ENCODE measurements at places on chromosomes 4 and X.

DNA sequence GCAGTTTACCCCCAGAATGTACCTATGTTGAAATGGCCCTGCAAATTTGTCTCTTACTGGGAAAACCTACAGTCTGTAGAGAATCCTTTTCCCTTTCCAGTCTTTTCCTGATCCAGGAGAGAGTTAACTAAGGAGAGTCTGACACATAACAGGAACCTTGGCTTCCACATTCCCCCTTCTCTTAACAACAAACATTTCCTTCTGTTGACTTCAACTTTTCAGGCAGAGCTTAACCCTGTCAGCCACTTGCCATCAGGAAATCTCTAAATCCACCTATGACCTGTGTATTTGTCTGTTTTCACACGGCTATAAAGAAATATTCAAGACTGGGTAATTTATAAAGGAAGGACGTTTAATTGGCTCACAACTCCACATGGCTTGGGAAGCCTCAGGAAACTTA is 45.6 kb upstream of the GPR78 start:
- DNase-seq: no peak

- DNase-seq: peak; percentile 28
These were observed 2.4 kb downstream of the CXCR3 start for GRCh38 chrX:71615954-71616353.

DNA sequence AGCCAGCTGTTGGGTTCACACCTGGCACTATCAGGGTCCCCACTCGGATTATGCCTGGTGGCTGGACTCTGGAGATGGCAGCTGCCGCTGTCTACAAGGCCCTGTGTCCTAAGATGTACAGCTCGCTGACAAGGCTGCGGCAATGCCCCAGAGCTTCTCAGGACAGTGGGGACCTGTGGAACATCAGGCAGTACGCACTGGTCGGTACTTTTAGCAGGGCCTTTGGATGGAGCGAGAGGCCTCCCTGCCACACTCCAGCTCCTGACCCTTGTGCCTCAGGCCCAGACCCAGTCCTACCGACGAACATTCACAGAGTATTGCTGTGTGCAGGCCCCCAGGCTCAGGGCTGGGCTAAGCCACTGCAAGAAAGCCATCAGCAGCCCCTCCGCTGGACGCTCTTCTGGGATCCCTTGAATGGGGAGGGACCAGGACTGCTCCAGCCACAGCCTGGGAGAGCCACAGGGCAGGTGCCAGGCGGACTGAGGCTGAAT is 45.7 kb upstream of the HMX1 start:
- peak; percentile 18 for DNase-seq

GRCh38 chr4:174423257-174423944 is 98.9 kb downstream of the HPGD start:
- no peak for DNase-seq

- DNase-seq: no peak
These were observed 7.4 kb downstream of the MBNL3 start for GRCh38 chrX:132481449-132481848.

DNA sequence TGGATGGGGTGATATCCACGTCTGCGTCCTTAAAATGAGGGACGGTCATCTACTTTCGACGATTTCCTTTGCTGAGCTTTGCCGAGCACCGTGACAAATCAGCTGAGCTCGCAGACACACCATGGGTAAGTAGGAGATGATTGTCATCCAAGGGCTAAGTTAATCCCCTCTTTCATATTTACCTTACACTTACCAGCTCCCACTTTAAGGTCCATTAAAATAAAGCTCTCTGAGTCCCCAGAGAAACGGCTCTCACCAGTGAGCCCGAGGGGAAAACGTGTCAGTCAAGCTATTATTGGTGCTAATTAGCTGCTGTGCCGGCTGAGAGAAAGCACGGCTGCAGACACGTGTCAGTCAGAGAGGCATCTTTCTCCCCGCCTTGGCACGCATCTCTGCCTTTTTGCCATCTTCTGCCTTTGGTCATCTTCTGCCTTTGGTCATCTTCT is 72.2 kb downstream of the CRLF2 start:
- no peak for DNase-seq

GRCh38 chrX:87961471-87961870 is 443.9 kb downstream of the KLHL4 start:
- DNase-seq: no peak

DNA sequence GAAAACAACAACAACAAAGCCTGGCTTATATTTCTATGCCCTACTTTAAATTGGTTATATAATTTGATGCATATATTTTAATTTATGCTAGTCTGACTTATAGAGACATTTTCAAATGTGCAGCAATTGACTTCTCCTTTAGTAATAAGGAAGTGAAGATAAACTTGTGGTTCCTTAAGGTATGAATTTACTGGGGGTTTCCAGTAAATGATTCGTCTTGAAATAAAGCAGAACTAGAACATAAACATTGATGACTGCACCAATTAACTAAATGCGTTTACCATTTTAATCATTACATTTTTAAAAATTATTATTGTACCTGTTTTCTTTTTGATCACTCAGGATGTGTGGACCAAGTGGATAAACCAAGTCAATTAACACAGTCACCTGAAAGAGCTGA is 99.6 kb upstream of the CCSER1 start:
- DNase-seq: no peak

- DNase-seq: no peak
These were observed 38.6 kb downstream of the CENPU start for GRCh38 chr4:184695178-184695896.

- peak; percentile 53 for DNase-seq
These were observed 4.6 kb upstream of the KANTR start for GRCh38 chrX:53089224-53089842.

DNA sequence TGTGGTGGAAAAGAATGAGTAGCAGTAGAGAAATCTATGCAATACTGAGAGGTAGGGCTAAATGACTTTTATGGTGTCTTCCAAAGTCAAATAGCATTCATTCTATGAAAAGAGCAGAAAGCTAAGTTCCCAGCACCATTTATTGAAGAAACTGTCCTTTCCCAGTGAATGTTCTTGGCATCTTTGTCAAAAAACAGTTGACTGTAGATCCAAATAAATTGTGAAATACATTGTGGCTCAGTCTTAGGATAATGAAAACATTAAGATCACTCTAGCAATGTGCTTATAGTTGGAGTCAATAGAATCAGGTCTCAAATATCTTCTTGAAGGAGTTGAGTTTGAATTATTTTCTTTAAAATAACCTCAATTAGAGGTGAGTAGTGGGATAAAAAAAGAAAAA is 19.4 kb downstream of the AREG start:
- DNase-seq: no peak

- DNase-seq: no peak
These were observed 31.6 kb downstream of the SH3KBP1 start for GRCh38 chrX:19855700-19856381.

DNA sequence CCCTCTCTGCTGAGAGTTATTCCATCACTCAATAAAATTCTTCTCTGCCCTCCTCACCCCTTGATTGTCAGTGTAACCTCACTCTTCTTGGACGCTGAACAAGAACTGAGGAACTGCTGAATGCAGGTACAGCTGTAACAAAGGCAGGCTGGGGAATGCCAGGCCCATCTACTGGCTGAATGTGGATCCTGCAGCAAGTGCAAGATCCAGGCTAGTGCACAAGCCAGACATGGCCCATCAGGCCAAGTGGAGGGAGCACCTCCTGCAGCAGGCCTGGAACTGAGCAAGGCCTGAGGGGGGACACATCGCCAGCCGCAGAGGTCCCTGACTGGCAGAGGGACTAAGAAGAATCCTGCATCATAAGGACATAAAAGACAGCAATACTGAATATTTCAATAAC is 411.8 kb upstream of the PCDH10 start:
- no peak for DNase-seq

GRCh38 chr4:122616915-122617596 is 3.8 kb downstream of the IL21 start:
- no peak for DNase-seq

DNA sequence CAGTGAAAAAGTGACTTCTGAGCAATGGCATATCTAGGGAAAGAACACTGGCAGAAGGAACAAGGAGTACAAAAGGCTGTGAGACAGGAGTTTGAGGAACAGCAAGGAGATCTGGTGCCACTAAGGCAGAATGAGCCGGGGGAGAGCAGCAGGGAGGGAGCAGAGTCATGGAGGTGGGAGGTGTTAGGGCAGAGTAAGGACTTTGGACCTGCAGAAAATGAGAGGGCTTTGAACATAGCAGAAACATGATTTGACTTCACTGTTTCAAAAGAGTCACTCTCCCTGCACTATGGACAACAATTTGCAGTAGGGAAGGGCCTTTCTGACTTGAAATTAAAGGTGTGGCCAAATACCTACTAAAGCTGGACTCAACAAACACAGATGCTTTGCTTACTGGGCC is 356.2 kb downstream of the ADGRL3 start:
- no peak for DNase-seq

- DNase-seq: no peak
These were observed 30.1 kb upstream of the SPARCL1 start for GRCh38 chr4:87559090-87559837.

DNA sequence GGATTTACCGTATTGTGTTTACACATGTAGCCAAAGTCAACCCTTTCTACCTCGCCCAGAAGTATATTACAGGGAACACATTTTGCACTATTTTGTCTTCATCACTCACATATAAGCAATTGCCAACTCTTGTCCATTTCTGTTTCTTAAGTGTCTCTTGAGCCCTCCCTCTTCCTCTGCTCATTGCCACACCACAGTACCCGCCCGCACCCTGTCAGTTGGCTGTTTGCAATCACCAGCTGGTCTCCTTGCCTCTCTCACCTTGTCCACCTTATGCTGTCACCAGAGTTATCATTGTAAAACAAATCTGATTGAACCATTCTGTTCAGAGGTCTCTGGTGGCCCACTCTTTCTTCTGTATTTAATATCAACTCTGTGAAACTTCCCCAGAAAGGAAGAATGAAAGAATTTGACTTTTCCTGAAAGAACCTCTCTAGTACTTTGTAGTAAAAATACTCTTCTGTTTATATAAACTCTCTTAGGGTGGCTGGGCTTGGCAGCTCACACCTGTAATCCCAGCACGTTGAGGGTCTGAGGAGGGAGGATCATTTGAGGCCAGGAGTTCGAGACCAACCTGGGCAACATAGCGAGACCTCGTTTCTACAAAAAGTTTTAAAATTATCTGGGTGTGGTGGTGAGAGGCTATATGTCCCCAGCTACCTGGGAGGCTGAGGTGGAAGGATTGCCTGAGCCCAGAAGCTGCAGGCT is 50.2 kb downstream of the ING2 start:
- DNase-seq: no peak

DNA sequence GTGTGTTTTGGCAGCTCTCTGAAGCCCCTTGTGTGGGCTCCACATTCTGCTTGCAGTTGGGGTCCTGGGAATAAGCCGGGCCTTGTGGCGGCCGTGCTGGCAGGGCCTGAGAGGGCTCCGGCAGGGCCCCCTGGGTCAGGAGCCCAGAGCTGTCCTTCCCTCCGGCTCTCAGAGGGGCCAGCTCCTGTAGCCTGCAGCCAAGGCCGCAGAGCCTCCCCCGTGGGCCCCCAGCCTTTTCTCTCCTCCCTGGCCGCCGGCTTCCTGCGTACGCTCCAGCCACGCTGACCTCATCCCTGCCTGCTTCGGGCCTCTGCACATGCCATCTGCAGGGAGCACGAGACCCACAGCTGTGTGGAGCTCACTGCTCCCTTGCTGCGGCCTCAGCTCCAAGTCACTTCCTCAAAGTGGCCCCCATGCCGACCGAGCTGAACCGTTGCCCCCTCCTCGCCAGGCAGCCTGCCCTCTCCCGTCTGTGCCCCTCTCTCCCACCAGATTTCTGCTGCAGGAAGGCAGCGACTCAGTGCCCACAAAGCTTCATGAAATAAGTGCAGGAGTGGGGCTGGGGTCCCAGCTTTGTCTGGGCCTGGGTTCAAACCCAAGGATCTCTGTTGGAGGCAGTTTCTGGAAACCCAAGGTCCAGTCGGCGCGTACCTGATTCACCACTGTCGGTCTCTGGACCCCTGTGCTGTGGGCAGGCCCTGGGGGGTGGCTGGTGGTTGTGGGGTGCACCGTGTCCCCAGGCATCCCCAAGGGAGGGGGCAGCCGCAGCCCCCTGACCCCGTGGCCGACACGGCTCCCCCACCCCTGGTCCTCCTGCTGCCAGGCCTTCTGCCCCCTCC is 57.1 kb upstream of the NKX1-1 start:
- DNase-seq: no peak

GRCh38 chr4:101295691-101296090 is 51.6 kb downstream of the PPP3CA start:
- DNase-seq: no peak

- DNase-seq: no peak
These were observed 303.8 kb upstream of the KLF3 start for GRCh38 chr4:38360201-38360600.

DNA sequence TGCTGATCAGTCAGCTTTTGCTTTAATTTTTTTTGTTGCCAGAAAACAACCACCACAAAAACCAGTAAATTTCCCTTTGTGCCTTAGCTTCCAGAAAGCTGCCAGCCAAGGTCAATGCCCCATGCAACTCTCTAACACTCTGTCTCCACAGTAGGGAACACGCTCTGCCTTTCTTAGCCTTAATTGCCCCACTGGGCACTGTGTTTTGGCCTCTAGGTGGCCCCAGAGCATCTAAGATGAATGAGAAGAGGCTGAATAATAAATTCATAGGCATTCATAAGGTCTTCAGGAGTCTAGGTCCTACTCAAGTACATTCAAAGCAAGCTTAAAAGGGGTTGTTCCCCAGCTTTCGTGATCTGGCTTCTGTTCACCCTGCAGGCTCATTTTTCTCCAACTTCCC is 57.7 kb upstream of the PASD1 start:
- DNase-seq: no peak

DNA sequence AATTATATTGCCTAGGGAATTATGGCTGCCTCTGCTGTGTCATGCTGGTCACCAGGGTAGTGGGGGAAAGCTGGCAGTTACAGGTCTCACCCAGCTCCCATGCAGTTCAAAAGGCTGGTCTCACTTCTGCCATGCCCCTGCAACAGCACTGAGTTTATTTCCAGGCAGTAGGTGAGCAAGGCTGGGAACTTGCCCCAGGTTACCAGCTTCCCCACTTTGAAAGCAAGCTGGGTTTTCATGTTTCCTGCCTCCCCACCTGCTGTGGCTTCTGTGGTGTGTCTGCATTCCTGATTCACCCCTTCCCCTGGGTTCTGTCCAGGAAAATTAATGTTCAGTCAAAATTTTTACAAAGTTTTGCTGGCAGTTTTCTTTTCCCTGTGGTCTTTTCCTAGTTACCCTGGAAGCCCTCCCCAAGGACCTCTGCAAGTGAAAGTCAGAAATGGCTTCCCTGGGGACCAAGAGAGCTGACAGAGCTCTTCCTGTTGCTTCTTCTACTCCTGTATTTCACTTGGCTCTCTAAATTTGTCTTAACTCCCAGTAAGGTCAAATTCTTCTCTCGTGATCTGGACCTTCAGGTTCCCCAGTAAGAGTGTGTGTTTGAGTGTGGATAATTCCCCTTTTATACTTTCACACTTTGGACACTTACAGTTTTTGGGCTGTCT is 58.5 kb upstream of the AGTR2 start:
- DNase-seq: no peak
